ENCODE measurements at places on chromosomes 13 and 19.

- no peak for DNase-seq
Measured at GRCh38 chr19:14149509-14149994, 13.2 kb upstream of the ASF1B start.

GRCh38 chr19:53596056-53596455 is 35.7 kb upstream of the DPRX start:
- no peak for DNase-seq

- no peak for DNase-seq
Measured at GRCh38 chr19:49878744-49879070, 1.2 kb downstream of the TBC1D17 start.

DNA sequence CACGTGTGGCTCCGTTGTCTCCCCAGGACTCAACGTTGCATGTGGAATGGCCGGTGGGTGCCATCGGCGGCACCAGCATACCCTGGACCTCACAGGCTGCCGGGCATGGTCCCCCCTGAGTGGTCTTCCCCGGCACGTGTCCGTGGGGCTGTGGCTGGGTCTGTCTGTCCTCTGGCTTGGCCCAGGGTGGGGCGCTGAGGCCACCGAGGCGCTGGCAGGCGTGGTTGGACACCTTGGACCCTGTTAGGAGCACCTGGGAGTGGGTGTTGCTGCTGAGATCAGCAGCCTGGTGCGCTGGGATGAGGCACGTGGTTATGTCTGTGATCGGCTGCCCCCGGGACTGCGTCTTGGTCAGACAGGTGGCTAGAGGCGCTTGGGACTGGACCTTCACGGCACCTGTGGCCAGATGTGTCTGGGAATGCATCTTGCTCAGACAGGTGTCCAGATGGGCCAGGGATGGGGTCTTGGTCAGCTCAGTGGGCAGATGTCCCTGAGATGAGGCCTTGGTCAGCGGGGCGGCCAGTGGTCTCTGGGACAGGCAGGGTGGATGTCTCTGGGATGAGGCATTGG is 9.2 kb downstream of the IQCN start:
- no peak for DNase-seq

DNA sequence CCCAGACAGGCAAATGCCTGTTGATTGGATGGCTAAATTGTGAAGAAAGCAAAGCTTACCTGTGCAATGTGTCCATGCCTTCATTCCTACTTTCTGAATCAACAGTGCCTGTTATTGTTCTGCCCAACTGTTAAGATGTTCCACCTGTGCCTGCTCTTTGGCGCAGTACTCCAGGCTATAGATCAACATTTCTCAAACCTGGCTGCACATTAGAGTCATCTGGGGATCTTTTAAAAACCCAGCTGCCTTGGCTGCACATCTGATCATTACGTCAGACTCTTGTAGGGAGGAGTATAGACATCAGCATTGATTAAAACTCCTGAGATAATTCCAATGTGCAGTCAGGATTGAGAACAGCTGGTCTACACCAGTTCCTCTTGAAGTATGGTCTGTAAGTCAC is 16.2 kb upstream of the CPB2 start:
- no peak for DNase-seq

GRCh38 chr13:69274231-69274630 is 833.4 kb upstream of the ATXN8OS start:
- DNase-seq = no peak

Measured in GOT3 (cell line).